ENCODE measurements at places on chromosomes 5 and 9.
A peak's percentile ranks its signal among the peaks of the same experiment; 100 is the strongest.

GRCh38 chr5:113232221-113232620 is 202.6 kb downstream of the TSSK1B start:
- no peak for DNase-seq

DNA sequence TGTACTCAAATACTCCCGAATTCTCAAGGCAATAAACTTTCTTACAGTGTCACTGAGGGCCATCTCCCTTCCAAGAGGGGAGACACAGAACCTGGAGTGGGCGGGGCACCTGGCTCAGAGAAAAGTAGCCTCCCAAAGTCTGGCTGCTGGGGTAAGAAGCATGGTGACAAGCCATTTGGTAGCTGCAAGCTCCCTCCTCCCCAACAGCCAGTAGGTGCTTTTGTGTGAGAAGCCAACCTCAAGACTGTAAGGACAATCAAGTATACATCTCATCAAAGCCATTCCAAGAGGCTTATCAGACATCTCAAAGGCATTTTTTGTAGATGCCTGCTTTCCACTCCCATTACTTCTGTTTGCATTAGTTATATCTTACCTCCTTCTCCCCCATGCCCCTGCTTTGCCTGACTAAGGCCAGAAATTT is 1.4 kb downstream of the DAB2 start:
- DNase-seq: peak; percentile 16

DNA sequence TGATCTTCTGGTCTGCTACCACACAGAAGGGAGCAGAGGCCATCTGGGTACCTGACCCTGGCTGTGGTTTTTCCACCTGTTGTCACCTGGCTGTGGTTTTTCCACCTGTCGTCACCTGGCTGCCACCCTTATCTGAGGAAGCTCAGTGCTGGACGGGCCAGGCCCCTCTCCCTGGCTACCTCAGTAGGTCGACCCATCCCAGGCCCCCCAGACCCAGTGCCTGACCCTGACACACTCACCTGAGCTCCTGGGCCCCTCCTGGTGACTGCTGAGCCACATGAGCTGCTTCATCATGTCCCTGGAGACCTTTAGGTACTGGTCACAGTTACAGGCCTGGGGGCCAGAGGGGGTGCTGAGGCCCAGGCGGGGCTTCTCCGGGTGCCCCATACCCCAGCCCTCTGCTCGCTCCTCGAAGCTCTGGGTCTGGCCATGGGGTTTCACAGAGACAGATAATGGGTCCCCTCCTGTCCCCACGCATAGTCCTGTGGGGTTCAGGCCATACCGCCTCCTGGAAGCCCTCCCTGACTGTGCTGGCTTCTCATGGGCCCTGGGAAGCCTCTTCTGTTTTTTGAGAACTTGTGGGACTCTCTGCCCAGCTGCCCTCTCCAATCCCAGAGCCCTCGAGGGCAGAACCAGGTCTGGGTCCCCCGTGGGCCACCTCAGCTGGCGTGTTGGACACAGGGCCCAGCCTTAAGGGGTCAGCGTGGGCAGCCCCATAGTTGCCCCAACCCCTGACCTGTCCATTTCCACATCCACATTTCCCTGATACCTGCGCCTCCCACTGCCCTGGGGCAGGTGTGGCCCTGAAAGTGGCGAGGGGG is 7.5 kb upstream of the NRARP start:
- no peak for DNase-seq

GRCh38 chr9:91193087-91193657 is 168.5 kb downstream of the AUH start:
- DNase-seq: peak; percentile 99

DNA sequence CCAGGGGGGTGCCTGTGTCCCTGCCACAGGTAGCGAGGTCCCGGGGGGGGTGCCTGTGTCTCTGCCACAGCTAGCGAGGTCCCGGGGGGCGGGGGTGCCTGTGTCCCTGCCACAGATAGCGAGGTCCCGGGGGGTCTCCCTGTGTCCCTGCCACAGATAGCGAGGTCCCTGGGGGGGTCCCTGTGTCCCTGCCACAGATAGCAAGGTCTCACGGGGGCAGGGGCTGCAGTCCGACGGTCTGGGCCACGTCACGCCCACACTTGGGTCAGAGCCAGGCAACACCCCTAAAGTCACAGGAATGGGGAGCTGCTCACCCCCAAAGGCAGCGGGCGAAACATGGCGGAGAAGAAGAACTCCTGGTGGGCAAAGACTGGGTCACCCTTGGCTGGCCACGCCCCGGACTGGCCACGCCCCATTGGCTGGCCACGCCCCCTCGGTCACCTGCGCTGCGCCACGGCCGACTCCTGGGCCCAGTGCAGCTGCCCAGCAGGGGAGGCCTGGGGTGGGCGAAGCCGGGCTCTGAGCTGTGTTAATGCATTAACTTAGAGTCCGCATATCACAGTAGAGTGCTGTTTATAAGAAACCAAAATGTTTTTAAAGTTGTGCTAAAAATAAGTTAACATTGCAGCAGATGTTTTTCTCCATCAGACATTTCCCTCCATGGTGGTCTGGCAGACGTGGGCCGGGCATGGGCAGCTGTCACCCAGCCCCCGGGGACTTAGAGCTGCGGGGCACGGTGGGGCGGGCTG is 7.0 kb downstream of the NOXA1 start:
- DNase-seq: no peak

DNA sequence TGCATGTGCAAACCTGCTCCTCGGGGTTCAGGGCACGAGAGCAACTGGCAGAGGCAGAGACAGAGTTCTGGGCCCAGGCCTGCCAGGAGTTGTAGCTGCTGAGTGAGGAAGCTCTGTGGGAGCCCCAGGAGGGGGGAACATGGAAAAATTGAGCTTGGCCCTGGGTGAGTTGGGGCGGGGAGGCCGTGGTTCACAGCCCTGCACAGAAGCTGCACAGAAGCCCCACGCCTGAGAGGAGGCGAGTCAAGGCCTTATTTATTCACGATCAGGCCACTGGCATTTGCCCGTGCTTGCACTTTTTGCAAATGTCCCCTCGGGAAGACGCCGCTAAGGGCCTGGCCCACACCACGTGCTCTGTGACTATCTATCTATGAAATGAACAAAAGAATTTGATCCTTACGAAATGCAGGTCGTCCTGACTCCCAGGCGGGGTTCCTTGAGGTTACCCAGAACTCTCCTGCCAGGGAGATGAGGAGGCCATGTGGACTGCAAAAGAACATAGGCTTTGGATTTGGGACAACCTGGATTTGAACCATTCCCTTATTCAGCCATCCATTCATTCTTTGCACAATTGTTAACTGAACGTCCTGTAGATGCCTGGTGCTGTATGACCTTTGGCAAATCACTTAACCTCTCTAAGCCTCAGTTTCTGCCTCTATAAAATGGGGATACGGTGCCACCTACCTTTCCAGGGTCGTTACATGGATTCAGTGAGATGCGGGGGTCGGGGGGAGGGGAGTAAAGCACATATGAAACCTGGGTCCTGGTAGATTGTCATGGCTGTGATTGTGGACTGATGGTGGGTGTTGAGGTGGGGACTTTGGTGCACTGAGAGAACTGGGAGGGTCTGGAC is 17.9 kb downstream of the COL27A1 start:
- DNase-seq: peak; percentile 22
